Glutamatergic neuron (in vitro differentiated cells): ENCODE measurements at places on chromosomes 3 and 15.

DNA sequence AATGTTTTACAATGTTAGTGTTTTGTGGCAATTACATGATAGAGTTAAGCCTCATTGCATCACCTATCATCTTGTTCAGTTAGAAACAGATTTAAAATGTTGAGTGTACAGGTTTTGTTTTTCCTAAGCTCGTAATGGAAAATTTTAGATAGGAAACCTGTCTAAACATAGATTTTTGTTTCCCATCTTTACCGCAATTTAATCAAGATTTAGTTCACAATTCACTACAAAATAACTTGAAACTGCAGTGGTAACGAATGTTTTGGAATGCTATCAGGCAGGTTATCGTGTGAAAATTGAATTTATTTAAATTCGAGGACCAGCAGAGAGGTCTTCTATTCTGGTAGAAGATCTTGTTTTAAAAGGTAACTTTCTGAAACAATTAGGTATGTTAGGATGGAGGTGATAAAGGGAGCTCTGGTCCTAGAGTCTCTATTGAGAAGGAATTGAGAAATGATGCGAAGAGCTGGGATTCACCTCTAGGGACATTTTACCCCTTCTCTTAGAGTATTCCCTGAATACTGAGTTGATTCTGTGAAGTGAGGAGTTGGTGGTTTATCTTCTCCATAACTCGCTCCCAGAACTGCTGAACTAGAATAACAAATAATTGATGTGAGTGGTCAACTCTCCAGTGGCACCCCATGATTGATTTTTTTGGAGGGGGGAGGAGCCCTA lies 1.4 kb downstream of the DOCK3 start:
- no peak for DNase-seq

GRCh38 chr3:42809202-42809601 lies at the start of gene ACKR2:
TSS of gene ACKR2 (plus strand) at chr3:42809445. CDS start at chr3:42864503, 55,058 bp downstream.
- DNase-seq: no peak

DNA sequence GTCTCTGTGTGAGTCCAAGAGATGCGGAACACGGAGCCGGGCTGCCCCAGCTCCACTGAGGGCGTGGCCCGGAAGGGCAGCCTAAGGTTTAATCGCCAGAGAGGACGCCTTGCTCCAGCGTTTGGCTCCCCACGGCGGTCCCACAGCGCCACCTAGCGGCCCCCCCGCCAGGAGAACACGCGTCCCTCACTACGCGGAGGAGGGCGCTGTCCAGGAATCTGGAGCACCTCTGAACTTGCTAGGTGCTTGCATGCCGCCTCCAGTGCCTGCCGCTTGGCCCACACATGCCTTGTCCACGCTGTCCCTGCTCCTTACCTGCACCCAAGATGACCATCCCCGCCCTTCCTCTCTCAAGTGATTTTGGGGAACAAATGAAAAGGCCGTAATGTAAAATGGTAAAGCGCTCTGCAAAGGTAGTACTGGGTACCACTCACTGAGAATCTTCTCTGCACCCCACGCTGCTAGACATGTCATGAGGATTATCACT lies 14.4 kb upstream of the MRPS22 start:
- DNase-seq: peak; percentile 98

- DNase-seq: no peak
These were observed 1.7 kb downstream of the SLCO3A1 start for GRCh38 chr15:91855241-91855640.

DNA sequence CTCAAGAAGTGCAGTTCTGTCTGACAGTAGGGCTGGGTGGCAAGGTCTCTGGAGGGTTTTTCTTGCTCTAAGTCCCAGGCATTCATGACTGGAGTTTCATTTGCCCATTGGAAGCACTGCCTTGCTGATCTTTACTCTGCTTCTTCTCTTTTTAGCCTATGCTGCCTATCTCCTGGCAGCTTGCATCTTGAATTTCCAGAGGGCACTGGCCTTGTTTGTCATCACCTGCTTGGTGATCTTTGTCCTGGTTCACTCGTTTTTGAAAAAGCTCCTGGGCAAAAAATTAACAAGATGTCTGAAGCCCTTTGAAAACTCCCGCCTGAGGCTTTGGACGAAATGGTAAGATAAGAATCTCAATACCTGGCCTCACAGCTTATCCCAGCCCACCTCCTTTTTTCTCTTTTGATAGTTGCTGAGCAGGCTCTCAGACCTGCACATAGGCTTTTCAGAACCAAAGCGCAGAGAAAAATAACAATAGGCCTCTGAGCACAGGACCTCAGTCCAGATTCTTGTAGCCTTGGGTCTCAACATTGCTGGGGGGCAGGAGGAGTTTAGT lies 10.9 kb downstream of the SLC28A2 start:
- no peak for DNase-seq

GRCh38 chr3:57393977-57394376 lies 101.5 kb upstream of the ASB14 start:
- no peak for DNase-seq

DNA sequence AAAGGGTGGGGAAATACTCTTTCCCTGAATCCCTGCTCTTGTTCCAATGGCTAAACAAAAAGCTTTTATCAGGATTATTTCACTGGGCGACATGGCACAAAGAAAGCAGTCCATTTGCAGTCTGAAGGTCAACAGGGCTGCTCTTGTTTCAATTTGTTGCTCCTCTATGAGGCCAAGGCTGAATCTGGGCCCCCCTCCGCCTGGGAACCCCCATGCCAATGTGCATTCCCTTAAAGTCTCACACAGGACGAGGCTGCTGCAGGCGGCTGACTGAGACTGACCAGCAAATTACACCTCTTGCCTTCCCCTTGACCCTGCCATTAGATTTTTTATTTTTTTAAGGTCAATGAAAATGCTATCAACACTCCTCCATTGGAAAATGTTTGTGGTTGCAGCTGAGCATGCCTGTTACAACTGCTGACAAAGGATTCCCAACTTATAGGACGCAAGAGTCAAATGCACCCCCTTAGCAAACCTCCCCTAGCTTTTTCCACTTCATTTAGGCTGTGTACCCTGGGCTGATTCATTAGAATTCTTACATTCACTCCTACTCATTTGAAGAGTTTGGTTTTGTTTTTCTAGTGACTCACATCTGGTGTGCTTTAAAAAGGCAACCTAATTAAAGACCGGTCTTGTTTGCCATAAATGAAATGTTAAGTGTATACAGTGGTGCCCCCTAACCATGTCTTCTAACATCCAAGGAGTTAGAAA lies 60.8 kb upstream of the ARHGEF3 start:
- DNase-seq: no peak

DNA sequence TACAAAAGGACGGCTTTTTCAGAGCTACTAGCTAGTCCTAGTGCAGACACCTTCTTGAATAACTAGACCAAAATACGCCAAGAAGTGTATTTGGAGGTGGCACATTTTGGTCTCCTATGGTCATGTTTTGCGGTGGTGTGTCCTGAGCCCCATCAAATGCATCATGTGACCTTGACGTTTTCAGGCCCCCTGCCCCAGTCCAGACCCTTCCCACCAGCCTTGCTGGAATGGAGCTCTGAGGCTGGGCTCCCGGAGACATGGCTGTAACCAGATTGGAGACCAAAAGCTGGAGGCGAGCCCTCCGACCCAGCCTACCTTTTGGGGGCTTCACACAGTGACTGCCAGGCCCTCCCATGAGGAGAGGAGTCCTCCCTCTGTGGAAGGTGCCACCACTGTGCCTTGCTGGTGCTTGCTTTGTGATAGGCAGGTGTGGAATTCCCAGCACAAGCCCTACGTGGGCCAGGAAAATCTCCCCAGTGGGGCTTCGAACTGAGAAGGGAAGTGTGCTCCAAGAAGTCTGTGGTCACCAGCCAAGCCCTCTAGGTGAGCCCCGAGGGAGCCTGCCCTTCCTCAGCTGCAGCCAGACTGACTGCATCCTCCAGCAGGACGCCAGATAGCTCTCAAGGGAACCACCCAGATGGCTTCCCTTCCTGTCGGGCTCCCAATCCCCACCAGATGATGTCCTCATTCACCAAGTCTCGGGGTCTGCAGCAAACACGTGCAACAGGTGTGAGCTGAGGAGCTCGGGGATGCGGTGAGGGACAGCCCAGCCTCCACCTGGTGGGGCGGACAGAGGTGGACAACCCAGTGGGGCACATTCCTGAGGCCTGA lies 126.2 kb downstream of the ASB7 start:
- DNase-seq: no peak

DNA sequence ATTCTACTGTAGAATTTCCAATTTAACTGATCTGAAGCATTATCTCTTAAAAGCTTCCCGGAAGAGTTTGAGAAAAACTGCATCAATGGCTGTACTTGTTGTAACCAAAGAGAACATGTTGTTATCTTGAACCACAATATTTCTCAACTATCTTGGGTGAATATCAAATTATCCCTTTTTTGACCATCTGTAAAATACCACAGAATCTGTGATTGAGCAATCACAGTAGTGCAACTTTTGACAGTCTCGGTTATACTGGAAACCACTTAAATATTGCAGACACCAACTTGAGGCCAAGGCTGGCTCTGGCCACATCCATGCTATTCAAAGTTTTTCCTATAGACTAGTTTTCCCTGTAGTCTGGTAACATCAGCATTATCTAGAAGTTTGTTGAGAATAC lies 842.8 kb upstream of the EPHA6 start:
- DNase-seq: no peak

- DNase-seq: peak; percentile 79
These were observed 556 bp downstream of the ANKRD63 start for GRCh38 chr15:40282147-40282868.

- no peak for DNase-seq
These were observed 17.8 kb downstream of the HERC1 start for GRCh38 chr15:63815796-63816533.

- no peak for DNase-seq
These were observed 2.6 kb upstream of the FOXP1 start for GRCh38 chr3:71585887-71586809.

DNA sequence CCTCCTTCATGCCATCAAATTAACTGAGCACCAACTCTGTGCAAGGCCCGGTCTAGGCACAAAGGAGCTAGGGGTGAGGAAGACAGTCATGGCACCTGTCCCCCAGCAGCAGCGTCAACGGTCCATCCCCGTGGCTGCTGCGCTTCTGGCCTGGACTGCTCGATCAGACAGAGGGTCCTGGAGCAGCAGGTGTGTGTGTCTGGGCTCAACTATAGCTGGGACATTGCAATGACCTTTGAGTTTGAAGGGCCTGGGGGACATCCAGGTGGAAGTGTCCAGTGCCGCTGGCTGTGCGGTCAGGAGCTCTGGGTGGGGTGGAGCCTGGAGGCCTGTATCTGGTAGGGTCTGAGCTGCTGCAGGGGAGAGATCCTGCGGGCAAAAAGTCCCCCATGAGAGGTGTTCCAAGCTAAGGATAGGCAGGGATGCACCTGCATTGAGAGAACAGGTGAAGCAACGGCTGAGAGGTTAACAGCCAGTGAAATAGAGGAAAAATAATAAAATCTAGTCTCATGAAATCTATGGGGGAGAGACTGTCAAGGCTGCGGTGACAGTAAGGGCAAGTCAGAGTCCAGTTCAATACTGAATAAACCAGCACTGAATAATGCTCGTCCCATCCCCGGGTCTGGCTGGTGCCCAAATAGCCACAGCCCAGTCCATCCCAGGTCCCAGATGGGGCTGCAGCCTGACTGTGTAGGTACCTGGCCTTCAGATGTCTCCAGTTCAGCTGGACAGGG lies 25.4 kb upstream of the SLC41A3 start:
- no peak for DNase-seq

DNA sequence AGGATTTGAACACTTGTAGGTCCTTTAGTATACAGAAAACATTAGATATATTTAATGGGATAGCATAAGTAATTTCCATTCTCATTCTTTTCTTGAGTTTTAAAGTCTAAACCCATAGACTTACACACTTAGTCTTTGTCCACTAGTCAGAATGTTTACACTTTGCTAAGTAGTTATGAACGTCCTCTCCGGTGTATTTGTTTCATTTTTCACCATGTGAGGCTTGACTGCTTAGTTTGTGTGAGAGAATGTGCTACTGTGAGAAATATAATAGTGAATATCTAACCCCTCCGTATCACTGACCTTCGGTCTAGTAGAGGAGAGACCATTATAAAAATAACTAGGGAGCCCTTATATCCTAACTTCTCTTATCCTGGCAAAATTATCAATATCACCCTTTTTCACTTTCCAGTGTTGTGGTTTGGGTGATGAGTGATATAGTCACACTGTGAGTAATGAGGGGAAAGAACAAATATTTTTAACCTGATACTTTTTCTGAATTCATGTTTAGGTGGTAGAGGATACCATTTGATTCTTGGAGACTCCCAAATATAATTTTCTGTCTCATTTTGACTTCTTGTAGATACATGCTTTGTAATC lies 122.4 kb downstream of the UBE2E2 start:
- no peak for DNase-seq

DNA sequence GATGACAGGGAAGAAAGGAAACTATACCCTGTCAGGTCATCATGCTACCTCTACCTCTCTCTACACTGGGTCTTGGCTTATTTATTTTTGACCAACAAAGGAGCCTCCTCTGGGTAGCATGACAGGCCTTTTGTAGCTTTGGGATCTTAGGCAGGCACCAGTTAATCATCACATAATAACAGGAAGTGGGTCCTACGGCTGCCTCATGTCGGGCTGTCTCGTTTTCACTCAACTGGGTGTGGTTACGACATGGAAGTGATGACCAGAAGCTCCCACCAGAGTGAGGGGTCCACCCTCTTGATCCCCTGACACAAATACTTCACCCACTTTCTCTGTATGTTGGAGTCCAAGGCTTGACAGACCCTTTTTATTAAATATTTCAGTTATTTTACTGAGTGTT lies 105.3 kb downstream of the CD47 start:
- DNase-seq: no peak

GRCh38 chr15:50227076-50227475 lies 38.5 kb downstream of the HDC start:
- DNase-seq: no peak

GRCh38 chr15:70435369-70435768 lies 328.0 kb downstream of the UACA start:
- no peak for DNase-seq

- DNase-seq: no peak
These were observed 11.4 kb upstream of the OCA2 start for GRCh38 chr15:28110481-28110881.

DNA sequence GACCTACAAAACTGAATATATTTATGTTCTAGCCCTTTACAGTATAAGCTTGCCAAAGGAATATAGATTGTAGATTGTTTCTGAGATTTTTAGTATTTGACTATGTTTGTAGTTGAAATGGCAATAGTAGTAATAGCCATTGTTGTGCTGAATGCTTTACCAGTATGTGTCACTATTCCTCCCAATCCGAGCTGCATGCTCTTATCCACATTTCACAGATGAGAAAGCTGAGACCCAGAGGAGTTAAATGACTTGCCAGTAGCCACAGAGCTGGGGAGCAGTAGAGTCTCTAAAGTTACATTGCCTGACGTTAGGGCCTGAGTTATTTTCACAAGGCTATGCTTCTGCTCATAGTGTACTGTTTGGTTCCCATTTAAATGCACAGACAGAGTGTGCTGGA lies 3.3 kb upstream of the GLB1 start:
- no peak for DNase-seq
